ENCODE measurements at places on chromosomes 13 and 19.

DNA sequence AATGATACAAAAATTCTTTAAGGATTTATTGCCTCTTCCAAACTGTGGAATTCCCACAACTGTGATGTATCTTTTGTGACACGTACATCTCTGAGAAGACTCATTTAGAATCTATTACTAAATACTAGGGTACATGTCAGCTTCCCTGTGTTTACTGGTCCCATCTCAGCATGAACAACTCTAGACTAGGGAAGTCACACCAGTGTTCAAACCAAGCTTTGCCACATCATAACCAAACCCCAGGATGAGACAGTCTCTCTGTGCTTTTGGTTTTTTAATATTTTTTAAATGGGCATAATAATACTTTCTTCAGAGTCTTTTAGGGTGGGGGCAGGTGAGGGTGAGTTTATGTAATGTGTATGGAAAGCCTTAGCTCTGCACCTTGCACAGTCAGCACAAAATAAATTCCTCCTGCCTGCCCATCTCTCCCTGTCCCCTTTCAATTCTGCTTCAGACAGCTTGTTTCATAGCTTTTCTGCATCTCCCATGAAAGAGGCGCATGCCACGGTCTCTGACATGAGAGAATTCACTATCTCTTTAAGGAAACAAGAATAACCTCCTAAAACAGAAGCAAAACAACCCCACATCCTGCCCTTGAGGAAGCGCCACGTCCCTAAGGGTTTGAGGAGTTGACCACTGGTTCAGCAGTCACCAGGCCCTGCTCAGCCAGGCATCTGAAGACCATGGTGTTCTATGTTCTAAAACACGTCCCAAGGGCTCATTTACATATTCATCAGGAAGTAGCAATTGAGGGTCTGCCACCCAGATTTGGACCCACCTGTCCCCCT, 174.5 kb downstream of the USP12 start:
- peak; percentile 98 for DNase-seq

DNA sequence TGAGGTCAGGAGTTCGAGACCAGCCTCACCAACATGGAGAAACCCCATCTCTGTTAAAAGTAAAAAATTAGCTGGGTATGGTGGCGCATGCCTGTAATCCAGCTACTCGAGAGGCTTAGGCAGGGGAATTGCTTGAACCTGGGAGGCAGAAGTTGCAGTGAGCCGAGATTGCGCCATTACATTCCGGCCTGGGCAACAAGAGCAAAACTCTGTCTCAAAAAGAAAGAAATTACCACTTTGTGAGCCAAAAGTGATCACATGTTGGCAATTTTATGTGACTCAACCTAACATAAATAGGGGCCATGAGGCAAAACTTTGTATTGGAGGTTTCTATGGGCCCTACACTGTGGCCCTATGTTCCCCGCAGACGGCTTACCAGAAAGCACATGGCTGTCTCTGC, 72.2 kb downstream of the MAP4K1 start:
- DNase-seq, result no peak

- DNase-seq, result peak; percentile 100
These were observed 3.4 kb downstream of the BBC3 start for GRCh38 chr19:47227352-47228167.

DNA sequence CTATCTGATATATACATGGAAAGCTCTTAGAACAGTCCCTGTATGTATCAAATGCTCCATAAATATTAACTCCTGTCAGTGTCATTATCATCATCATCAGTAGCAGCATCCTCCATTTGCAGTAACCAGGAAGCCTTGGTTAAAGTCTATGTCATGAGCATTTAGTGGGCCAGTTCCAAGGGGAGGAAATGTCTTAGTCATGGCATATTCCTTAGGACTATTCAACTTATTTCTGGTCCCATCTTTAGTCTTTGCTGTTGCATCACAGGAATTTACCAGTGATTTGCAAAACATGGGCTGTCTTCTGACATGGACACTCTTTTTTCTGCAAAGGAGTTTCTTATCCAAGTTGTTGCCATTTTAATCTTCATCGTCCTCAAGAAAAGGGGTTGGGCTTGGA, 98.4 kb downstream of the WDFY2 start:
- DNase-seq, result no peak

DNA sequence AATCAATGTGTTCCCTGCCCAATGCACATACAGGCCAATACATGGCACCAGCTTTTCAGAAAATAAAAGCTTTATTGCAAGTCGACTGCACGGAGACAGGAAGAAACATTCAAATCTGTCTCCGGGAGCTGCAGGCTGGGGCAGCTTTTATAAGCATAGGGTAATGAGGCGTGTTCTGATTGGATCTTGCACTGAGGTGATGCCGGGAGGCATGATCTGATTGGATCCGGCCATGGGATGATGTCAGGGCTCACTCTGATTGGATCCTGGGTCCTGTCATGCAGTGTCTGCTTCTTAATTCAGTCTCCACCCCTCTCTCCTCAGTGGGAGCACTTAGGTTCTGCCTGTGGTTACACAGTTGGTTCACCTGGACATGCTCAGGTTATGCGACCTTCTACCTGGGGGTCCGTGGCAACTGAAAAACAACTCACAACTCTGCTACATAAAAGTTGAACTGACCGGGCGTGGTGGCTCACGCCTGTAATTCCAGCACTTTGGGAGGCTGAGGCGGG, 11.8 kb upstream of the FBN3 start:
- peak; percentile 84 for DNase-seq

DNA sequence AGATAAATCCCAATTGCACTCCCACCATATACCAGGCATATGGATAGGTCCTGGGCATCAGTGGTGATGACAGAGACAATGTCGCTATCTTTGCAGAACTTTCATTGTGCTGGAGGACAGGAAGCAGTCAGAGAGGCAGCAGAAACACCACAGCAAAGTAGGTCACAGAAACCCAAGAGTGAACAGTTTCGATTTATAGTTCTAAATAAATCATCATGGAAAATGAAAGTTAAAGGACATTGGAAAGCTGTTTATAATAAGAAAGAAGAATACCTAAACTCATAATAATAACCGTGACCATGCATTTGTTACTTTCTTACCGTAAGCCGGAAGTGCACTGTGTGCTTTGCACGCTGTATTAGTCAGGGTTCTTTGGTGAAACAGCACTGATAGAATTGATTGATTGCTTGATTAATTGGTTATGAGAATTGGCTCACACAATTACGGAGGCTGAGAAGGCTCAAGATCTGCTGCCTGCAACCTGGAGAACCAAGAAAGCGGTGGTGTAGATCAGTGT, 38.9 kb downstream of the ALOX5AP start:
- DNase-seq, result no peak

- no peak for DNase-seq
These were observed 29.0 kb downstream of the RANBP3 start for GRCh38 chr19:5948752-5949564.

DNA sequence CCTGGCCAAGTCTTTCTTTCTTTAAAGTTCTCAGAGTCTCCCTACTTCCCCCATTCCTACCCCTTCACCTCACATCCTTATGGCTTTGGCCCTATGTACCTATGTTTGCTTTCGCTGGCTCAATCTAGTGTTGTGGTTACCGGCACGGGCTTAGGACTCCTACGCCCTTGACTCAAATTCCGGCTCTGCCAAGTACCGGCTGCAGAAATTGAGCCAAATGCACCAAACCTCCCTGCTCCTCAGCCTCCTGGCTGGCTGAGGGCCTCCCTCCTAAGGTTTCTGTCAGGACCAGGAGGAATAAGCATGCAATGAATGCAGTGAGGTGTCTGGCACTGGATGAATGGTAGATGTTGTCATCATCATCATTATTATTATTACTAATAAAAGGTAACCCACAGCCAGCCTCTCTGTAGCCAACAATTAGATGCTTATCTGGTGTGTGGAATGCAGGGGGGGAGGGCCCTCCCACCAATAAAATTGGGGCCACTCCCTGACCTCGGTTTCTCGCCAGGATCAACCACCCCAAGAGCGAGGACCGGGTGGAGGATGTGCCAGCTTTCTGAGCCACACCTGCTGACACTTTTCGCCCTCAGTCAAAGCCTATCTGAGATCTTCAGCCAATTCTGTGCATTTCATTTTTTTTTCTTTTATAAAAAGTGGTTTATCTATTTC, 20.7 kb downstream of the KLK5 start:
- DNase-seq, result no peak

DNA sequence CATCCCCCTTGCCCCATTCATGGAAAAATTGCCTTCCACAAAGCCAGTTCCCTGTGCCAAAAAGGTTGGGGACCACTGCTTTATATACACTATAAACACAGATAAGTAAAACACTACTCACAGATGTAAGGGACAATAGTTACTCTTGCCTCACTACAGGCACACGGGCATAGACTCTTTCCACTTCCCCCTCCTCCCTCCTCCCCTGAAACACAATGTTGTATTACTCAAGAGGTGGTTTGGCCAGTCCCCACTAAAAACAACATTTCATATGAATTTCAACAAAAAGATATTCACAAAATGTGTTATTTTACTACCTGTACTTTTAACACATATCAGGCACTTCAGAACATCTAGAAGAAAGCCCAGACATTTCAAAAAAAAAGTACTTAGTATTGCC, 45.1 kb downstream of the EPSTI1 start:
- peak; percentile 34 for DNase-seq

GRCh38 chr13:98819382-98820010, 67.0 kb upstream of the SLC15A1 start:
- DNase-seq, result no peak

DNA sequence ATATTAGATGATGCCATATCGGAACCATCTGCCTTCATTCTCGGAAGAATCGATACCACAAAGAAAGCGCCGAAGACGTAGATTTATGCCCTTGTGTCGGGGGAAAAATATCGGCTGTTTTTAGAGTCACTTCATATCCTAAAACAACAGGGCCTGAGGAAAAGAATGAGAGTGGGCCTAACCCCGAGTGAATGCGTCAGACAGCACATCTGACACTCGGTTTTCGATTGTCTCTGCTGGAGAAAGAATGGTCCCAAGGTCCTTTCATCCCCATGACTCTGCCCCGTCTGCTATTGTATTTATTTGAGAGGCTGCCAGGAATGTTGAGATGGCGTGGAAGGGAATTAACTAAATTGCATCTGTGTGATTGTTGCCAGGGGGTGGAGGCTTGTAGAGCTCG, 46.1 kb downstream of the CHST8 start:
- DNase-seq, result no peak

- peak; percentile 73 for DNase-seq
These were observed 2.7 kb downstream of the S1PR2 start for GRCh38 chr19:10228393-10228792.

DNA sequence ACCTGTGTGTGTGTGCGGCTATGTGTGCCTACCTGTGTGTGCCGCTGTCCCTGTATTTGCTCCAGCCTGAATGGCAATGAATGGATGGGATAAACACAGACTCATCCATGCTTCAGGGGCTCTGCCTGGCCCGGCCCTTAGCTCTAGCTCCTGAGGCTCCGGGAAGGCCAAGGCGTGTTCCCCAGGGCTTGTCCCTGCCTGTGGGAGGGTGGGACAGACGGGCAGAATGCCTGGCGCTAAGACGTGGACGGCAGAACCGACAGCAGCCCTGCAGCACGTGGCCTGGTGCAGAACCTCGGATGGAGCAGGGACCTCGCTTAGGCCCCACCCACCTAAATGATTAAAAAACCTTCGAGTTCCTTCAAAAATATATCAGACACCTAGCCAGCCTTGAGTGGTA, 57.8 kb upstream of the C13orf46 start:
- DNase-seq, result no peak

- no peak for DNase-seq
These were observed 16.8 kb upstream of the CERS4 start for GRCh38 chr19:8192221-8192820.

- peak; percentile 69 for DNase-seq
These were observed 1395.8 kb downstream of the SLITRK5 start for GRCh38 chr13:89066868-89067466.

- DNase-seq, result no peak
These were observed 521.9 kb downstream of the DIAPH3 start for GRCh38 chr13:59641817-59642216.

- DNase-seq, result peak; percentile 31
These were observed 526 bp downstream of the NFIX start for GRCh38 chr19:12995596-12996405.

GRCh38 chr19:54096617-54097106, 3.9 kb downstream of the OSCAR start:
- DNase-seq, result no peak

GRCh38 chr19:23093832-23094231, 23.0 kb upstream of the ZNF730 start:
- DNase-seq, result peak; percentile 25

DNA sequence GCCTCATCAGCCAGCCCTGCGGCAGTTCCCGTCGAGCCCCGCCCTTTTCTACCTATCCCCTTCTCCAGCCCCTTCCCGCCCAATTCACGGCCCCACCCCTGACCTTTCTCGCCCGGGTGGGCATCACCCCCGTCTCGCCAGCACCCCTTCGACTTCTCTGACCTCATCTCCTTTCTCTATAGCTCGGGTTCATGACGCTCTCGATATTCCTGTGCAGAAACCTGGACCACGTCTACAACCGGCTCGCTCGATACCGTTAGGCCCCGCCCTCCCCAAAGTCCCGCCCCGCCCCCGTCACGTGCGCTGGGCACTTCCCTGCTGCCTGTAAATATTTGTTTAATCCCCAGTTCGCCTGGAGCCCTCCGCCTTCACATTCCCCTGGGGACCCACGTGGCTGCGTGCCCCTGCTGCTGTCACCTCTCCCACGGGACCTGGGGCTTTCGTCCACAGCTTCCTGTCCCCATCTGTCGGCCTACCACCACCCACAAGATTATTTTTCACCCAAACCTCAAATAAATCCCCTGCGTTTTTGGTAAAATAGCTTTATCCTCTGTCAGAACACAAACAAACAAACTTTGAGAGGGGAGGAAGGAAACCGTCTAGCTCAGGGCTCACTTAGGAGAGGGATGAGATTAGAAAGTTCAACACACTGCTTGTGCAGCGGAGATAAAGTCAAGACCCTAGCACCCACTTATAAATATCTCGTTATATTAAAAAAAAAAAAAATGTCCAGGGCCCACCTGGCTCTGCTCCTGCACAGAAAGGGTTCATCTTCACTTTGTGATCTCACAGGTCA, 5.1 kb downstream of the CD37 start:
- peak; percentile 82 for DNase-seq

DNA sequence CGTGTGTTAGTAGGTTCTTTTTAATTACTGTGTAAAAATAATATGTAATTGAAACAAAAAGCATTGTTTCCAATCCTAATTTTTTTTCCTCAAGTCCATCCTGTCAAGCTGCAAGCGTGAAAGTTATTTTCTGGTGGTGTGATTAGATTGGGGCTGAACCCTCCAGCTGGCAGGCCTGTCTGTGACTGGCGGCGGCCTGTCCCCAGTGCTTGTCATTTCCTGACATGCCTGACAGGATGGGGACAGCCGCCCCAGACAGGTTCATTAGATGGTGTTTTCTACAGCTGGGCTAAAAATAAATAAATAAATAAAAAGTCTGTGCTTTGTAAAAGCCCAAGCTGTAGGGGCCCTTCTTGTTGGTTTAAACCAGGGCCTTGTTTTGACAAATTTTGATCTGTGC, 53.7 kb upstream of the MAB21L1 start:
- no peak for DNase-seq

GRCh38 chr19:7873304-7874075, 700 bp downstream of the PRR36 start:
- DNase-seq, result no peak

DNA sequence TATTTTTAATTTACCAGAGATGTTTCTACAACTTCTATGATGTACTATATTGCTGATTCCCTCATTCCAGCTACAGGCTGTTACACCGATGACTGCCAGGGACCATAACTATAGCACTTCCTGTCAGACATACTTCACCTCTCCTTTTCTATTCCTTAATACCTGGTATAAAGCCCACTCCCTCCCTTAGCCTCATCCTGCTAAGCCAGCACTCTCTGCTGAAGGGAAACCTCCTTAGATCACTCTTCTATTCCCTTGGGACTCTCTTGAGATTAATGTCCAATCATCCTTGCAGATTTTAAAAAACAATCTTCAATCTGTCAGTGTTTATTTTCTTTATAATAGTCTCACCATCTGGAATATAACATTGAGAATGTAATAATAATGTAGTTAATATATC, 127.9 kb downstream of the DIAPH3 start:
- DNase-seq, result no peak
